ENCODE measurements at places on chromosomes 2 and 18.

DNA sequence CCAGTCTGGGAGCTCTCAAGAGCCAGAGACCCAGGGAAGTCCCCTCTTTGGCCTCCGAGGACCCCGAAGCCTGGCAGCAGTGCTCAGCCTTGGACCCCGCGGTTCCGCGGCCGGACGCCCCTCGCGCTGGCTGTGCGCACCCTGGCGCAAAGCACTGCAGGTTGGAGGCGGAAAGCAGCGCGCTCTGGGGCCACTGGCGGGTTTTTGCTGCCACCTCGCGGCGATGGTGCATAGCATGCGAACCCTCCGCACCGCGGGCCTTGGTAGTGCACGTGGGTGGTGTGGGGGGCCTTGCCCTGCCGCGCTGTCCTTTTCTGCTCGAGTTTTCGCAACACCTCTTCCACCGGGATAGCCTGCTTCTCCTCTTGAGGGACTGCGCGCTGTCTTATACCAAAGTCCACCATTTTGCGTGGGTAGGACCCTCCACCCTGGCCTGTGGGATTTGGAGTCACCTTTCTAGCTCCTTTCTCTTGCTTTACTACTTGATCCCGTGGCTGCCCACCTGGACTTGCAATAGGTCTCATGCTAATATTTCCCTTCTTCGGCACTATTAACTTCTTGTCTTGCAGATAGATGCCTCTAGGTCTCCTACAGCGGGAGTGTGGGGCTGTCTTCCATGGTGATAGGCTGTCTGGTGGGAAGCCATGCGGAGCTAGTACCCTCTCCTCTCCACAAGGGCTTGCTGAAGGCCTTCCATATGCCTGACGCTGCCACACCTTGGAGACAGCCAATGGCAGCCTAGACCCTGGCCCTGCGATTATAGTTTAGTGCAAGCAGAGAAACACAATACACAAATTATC, 14.3 kb downstream of the SIX3 start:
- peak; percentile 22 for DNase-seq

- no peak for DNase-seq
Observed at GRCh38 chr2:20675701-20676352, 8.9 kb downstream of the GDF7 start.

DNA sequence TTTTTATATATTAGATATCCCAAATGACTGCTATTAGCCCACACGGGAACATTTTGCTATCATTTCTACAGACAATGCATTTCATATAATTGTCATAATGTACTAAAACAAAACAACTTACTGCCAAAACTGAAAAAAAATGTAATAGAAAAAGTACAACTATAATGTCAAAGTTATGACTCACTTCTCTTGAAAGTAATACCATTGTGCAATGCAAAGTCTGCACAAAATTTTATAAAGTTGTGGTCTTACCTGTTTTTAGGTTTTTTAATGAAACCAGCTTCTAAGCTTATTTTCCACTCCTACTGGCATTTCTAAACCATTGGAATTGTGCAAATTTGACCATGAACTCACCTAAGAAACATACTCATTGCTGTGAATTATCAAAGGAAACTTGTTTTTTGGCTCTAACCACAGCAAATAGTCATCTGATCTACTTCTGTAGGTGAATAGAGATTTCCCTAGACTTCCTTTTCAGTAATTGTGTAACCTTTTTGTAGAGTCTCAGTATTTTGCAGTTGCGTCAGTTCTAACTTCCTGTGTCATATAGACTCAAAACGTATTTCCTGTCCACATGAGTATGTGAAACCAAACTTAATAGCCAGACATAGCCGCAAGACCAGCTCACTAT, 31.9 kb upstream of the TFPI start:
- peak; percentile 89 for DNase-seq

- DNase-seq, result no peak
Observed at GRCh38 chr2:119283873-119284331, 60.3 kb downstream of the STEAP3 start.

DNA sequence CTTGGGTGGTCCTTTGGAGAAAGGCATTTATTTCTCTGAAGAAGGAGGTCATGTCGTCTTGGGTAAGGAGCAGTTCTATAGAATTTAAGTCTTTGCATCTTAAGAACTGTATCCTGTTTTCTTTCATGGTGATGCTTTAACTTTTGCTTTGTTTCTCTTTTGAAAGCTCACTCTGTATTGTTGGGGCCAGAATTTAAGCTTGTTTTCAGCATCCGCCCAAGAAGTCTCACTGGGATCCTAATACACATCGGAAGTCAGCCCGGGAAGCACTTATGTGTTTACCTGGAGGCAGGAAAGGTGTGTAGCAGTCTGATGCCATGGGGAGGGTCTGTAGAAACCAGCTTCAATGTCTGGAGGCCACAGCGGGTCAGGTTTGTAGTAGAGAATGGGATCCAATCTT, 64.7 kb upstream of the TTC39C start:
- no peak for DNase-seq

DNA sequence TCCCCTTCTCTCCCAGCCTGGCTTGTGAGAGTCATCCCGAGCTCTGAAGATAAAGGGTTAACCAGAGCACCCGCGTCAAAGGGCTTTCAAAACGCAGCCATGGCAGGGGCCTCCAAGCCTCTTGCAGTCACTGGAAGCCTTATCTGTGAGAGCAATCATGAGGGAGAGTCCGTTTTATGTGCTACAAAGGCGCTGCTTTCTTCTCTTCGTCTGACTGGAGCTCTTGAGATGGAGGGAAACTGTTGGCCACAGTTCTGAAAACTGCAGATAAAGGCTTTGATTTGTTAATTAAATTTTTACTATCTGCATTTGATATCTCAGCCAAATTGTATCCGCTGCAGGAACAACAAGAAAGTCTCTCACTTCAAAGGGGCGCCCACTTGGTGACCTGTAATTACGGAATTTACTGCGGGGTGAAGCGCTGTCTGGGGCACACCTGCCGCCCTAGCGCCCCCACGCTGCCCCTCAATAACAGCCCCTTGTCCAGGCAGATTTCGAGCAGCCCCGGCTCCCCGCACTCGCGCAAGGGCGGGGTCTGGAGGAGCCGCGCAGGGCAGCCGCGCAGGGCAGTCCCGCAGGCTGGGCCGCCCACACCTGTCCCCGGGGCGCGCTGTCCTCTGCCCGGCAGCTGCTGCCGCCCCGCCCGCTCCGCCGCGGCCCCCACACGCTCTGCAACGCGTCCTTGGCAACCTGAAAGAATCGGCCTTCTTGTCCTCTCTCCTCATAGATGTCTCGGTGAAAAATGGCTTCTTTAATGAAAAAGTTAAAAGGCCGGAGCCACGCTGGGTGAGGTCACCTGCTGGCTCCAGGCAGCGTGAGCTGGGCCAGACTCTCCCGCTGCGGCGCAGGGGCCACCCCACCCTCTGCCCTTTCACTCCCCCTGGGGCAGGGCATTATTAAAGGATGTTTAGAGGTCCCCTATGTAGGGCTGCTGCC, 217.9 kb downstream of the VAPA start:
- no peak for DNase-seq

GRCh38 chr18:39741755-39742466, 2176.3 kb upstream of the CELF4 start:
- DNase-seq, result no peak

GRCh38 chr2:125797192-125797591, 858.8 kb upstream of the GYPC start:
- DNase-seq, result no peak

- DNase-seq, result no peak
Observed at GRCh38 chr2:111919794-111920608, 21.6 kb downstream of the MERTK start.

GRCh38 chr2:14126846-14127245, 505.7 kb upstream of the LRATD1 start:
- DNase-seq, result no peak

DNA sequence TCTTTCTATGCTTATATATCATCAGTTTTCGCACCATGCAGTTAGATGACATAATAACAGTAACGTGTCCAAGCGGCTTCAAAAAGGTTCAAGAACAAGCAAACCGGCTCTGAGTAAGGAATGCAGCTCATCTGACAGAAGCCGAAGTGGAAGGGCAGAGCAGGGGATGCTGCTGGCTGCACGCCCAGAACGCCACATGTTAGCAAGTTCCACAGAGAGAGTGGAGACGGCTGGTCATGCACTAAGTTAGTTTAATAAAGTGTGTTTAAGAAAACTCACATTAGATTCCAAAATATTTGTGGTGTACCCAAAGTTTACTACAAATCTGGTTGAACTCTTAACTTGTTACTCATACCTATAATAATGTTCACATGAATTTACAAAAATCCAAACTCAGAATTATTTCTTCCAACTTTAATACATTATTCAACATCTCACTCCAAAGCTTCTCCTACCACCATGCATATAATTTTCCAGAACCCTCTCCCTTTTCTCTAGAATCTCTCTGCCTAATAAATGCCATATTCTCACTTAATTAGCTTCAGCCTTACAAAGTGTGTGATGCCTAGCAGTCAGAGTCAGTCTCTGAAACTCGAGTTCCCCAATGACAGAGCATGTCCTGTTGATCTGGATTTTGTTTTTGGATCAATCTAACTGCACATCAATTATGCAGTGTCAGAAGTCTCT, 170.0 kb downstream of the DNAH7 start:
- no peak for DNase-seq

GRCh38 chr2:2146969-2147900, 183.8 kb downstream of the MYT1L start:
- no peak for DNase-seq

DNA sequence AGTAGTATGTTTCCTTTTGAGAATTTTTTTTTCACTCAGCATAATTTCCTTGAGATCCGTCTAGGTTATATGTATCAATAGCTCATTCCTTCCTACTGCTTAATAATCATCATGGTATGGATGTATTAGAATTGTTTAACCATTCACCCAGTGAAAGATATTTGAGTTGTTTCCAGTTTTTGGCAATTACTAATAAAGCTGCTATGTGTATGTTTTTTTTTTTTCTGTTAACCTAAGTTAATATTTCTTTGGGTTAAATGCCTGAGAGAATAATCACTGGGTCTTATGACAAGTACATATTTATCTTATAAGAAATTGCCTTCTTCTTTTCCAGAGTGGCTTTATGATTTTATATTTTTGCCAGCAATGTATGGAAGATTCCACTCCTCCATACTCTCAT, 96.4 kb upstream of the ST6GAL2 start:
- no peak for DNase-seq

- peak; percentile 54 for DNase-seq
Observed at GRCh38 chr2:27956888-27957287, 66.4 kb downstream of the BABAM2 start.

- DNase-seq, result no peak
Observed at GRCh38 chr2:36044411-36044810, 311.2 kb upstream of the CRIM1 start.

DNA sequence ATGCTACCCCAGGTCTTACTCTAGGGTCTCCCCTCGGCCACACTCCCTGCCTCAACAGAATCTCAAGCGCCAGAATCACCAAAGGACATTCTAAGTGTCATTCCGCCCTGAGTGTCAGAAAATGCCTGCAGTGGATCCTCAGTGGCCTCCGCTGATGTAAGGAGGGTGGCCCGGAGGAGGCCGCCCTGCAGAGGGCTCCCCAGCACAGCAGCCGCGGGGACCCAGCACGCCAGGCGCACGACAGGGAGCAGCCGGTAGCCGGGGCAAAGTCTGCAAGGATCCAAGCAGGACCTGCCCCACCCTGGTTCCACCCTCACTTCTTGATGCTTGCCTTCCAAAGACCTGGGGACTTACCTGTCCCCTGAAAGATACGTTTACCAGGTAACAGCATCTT, 54.2 kb upstream of the ID2 start:
- DNase-seq, result no peak

GRCh38 chr18:39942702-39943101, 2012.3 kb upstream of the PIK3C3 start:
- DNase-seq, result no peak

GRCh38 chr18:12593866-12594265, 64.0 kb downstream of the SPIRE1 start:
- DNase-seq, result no peak

DNA sequence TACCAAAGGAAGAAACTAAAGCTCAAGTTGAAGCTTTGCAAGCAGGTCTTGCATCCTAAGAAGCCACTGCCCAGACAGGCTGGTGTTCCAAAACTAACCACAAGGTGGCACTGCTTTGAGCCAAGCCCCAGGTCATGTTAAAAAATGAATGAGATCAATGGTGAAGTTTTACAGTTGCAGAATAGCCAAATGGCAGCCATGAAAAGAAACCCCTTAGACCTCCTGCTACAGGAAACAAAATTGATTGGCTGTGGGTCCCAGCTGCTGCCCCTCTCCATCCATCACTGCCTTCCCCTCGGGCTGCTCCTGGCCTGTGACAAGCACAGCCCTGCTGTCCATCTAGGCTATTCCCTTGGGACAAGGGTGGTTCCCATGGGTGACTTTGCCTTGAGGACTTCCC, 20.7 kb upstream of the MREG start:
- no peak for DNase-seq

DNA sequence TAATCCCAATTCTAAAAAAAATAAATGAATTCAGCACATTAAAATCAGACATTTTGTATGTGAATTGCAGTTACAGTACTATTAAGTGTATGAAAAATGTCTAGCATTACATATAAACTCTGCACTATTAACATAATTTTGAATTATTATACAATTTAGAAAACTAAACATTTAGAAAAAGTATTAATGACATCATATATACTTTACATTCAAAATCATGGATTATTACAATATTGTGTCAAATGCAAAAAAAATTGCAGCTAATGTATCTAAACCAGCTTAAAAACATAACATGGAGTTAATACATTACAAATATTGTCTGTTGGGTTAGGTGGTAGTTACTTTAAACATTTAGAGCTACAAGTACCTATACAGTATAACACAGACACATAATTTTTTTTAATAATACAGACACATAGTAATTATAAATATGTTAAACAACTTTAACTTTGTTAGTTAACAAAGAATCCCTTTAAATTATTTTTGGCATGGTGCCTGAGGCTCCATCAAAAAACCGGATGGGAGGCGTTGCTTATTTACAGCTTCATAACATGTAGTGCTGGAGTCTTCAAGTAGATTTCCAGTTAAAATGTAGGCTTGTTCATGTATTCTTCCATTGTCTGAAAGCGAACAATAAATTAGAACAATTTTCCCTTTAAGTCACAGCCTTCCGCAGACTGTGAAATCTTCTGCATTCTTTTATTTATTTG, 79.1 kb downstream of the AP1S3 start:
- DNase-seq, result no peak

DNA sequence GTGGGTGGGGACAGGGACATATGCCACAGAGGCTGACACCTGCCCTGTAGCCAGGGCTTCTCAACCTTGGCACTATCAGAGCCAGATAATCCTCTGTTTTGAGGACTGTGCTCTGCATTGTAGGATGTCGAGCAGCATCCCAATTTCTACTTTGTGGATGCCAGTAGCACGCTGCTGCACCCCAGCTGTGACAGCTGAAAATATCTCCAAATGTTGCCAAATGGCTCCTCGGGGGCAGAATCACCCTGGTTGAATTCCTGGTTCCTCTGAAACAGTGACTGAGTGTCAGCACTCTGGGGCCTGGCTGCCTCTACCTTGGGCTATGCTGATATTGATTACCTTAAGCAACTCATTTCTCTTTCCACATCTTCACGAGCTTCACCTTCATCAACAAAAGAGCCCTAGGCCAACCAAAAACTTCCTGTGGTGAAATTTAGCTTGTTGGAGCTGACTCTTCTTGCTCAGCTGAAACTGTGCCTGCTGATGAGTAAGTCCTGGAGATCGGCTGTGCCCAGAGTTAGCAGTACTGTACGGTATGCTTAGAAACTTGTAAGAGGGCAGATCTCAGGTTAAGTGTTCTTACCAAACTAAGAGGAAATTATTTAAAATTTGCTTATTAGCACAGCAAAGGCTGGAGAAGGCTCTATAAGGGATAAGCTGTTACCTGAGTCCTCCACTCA, 138.1 kb downstream of the SEPTIN10 start:
- DNase-seq, result no peak

GRCh38 chr2:21451403-21451802, 327.6 kb downstream of the TDRD15 start:
- no peak for DNase-seq

GRCh38 chr2:212791569-212791968, 253.0 kb upstream of the ERBB4 start:
- DNase-seq, result no peak

All from GF-D8 (cell line).